Inflammatory macrophage treated with lipopolysaccharide for 4 hours (primary cell): ENCODE measurements at places on chromosomes 6 and 20.

- no peak for DNase-seq
These were observed 52.7 kb downstream of the CPXM1 start for GRCh38 chr20:2747676-2748235.

- DNase-seq = no peak
These were observed 29.6 kb downstream of the PSMB1 start for GRCh38 chr6:170523256-170524171.

- DNase-seq = no peak
These were observed 2.1 kb downstream of the SOBP start for GRCh38 chr6:107491760-107492660.

DNA sequence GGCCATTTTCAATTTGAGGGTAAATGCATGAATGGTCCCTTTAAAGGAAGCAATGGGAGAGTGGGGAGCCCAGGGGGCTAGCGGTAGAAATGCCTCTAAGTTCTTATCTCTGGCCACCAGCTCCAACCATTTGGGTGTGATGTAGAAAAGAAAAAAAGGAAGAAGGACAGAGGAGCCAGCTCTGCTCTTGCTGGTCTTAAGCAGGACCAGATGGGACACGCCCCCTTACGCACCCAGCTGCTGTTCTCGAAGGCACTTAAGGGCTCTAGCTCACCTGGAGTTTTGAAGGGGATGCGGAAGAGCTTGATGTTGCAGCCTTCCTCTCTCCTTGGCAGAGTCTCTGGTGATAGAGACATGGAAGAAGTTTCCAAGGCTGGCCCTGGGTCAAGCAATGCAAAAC lies 59.5 kb upstream of the RNF144B start:
- DNase-seq = peak; percentile 56

DNA sequence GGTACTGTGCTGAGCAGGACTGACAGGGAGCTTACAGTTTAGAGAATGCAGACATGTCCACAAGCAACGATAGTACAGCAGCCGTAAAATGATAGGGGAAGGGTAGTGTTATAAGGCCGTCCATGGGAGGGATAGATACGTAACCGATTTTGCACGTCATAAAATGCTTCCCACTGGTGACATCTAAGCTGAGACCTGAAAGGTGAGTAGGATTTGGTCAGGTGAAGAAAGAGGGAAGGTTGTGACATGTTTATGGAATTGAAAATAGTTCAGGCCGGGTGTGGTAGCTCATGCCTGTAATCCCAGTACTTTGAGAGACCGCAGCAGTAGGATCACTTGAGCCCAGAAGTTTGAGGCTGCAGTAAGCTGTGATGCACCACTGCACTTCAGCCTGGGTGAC lies 25.6 kb downstream of the SNX9 start:
- DNase-seq = no peak

- DNase-seq = no peak
These were observed 13.9 kb upstream of the CD164 start for GRCh38 chr6:109396046-109396718.

DNA sequence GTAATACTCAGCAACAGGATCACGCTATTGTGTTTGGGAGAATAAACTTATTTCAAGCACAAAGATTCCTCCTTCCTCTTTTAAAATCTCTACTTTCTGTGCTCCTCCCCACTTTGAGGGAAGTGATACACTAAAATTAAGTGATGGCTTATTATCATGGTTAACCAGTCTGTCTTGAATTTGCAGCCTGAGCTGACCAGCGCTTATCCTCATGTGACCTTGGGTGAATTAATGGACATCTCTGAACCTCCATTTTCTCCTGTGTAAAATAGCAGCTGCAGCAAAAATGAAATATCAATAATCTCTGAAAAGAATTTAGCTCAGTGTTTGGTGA lies 222.6 kb downstream of the BCAS1 start:
- peak; percentile 72 for DNase-seq

GRCh38 chr6:10901770-10902169 lies 14.9 kb downstream of the SYCP2L start:
- DNase-seq = peak; percentile 88

- DNase-seq = no peak
These were observed 149.6 kb upstream of the SYNCRIP start for GRCh38 chr6:85792254-85792653.

DNA sequence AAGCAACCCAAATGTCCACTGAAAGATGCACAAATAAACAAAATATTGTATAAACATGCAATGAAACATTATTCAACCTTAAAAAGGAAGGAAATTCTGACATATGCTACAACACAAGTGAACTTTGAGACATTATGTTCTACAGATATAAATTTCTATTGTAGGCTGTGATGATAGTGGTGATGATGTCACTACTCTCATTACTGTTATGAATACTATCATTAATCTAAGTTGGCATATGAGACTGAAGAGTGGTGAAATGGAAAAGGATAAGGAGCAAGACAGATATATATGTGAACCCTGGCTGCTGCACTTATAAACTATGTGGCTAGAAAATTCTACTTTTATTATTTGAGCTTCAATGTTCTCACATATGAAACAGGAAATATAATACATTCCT lies 360.2 kb downstream of the TFAP2A start:
- no peak for DNase-seq

GRCh38 chr6:43715056-43715788 lies 27.6 kb upstream of the MRPS18A start:
- no peak for DNase-seq

DNA sequence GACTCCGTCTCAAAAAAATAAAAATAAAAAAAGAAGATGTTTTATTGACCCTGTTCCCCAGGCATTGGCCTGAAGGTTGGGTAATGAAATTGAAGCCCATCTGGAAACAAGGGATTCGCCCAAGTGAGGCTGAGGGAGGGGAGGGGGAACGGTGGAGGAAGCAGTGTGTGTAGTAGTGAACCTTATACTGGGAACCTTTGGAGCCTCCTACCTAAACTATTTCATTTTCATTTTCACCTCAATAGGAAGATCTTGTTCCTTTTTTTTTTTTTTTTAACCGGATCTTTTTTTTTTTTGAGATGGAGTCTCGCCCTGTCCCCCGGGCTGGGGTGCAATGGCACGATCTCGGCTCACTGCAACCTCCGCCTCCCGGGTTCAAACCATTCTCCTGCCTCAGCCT lies 13.2 kb upstream of the ZBTB22 start:
- peak; percentile 37 for DNase-seq

DNA sequence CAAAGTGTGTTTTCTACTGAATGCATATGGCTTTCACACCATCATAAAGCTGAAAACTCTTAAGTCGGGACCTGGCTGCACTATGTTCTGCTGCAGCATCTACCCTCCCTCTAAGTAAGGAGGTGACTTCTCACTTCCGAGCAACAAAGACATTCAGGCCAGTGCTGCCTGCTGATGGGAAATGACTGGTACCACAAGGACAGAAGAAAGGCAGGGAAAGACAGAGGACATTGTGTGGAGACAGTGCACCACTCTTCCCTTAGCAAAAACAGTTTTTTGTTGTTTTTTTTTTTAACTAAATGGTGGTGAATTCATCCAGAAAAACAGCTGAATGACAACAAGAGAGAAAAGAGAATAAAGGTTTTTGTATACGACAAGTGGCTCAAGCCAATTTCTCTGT lies 81.5 kb downstream of the MAP7 start:
- DNase-seq = no peak

DNA sequence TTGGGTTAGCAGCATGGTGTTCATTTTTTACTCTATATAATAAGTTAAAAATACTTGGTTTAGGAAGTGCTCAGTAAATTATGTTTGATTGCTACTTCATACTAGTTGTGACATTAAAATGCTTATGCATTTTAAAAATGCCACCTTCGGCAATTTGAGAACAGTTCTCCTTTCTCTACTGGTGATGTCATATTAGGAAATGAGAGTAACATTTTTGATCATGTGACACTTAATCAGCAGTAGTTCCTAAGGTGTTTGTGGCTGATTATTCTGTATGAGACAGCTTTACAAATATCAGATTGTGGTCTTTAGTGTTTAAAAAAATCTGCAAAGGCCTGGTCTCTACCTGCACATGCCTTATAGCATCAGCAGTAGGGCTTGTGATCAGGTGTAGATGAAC lies 4.4 kb downstream of the GZF1 start:
- peak; percentile 84 for DNase-seq

DNA sequence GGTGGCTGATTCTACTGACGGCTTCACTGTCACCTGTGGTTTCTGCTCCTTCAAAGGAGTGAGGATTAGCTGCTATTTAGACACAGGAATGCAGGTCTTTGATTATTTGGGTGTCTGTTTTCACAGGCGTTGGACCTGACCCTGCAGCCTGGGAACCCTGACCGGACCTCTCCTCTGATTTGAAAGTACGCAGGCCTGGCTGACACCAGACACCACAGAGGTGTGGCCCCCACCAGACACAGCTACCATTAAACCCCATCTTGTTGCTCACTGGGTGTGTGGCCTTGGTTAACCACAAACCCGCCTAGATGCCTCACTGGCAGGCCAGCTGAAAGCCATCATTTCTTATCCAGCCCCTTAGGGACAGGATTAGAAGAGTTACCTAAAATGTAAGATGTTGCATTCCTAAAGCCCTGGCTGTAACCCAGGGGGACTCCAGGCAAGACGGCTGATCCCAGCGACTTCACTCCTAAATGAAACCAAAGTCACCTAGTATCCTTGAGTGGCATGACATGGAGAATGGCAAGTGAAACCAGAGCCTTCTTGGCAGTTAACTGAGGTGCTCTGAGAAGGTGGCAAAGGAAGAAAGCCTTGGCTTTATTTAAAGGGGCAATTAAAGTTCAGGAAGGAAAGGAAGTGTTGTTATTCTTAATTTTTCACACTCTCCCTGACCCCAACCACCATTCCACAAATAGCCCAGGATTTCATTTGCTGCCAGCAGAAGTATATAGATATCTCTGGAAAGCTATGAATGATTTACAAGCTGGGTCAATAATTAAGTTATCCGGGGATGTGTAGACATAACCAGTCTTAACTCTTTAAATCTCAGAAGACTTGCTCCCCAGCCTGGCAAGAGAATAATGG lies 169.9 kb downstream of the QRSL1 start:
- no peak for DNase-seq
